NB4 (cell line): ENCODE measurements at places on chromosomes 11 and 22.

- peak; percentile 86 for DNase-seq
Observed at GRCh38 chr11:57480409-57481137, 20.2 kb downstream of the RTN4RL2 start.

DNA sequence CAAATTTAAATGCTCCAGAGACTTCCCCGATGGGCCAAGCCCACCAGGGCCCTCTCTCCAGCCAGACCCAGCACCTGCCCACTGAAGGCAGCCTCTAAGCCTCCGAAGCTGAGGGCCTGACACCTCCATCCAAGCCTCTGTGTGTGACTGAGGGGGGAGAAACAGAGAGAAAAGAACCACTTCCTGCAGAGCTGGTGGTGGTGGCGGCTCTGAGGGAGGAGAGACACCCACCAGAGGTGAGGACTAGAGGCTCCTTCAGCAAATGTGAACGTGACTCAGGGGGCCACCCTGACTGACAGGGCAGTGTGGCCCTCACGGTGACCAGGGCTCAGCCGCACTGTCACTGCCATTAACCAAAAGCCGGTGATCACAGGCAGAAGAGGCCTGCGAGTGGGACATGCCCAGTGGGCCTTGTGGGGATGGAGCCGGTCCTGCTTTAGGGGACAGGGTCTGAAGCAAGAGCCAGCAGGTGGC lies 31.0 kb upstream of the CD5 start:
- peak; percentile 42 for DNase-seq

DNA sequence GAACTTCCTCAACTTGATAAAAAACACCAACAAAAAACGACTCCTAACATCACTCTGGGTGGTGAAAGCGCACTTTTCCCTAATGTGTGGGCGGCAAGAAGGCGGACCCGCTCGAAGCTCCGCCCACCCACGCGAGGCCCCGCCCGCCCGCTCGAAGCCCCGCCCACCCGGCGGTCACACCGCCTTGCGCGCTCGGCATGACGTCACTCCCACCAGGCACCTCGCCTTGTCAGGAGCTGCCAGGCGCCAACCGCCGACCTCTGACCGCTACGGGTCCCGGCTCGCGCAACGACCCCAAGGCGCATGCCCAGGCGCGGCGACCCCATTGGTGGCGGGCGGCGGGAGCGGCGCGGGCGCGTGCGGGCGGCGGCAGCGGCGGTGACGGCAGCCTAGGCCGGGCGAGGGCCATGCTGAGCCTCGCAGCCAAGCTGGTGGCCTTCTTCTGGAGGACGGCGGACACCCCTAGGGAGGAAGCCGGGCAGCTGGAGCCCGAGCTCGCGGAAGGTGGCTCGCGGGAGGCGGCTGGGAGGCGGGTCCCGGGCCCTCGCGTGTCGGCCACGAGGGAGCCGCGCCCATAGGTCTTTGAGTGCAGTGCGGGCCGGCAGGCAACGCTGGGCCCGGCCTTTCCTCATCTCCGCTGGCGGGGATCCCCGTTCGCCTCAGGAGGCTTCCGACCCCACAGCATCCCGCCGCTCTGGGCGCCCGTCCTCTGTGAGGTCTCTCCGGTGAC lies at the start of gene MOV10L1:
TSS of gene MOV10L1 (plus strand) at position 325 of the 730 bp plus-strand sequence. CDS start at position 408, 83 bp downstream.
- DNase-seq = no peak

- DNase-seq = peak; percentile 67
Observed at GRCh38 chr11:10418259-10418949, 36.7 kb upstream of the AMPD3 start.

DNA sequence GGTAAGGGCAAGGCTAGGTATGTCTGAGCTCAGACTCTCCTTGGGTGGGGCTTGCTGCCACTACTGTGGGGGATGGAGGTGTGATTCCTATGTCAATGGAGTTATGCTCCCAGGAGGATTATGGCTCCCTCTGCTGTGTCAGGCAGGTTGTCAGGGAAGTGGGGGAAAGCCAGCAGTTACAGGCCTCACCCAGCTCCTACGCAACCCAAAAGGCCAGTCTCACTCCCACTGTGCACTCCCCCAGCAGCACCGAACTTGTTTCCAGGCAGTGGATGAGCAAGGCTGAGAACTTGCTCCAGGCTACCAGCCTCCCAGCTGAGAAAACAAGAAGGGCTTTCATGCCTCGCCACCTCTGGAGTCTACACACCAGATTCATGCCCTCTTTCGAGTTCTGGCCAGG lies 18.2 kb downstream of the C11orf91 start:
- no peak for DNase-seq
